Fibroblast of gingiva (primary cell): ENCODE measurements at places on chromosomes 4 and X.

- no peak for DNase-seq
These were observed 32.0 kb upstream of the DKK2 start for GRCh38 chr4:107068116-107068515.

DNA sequence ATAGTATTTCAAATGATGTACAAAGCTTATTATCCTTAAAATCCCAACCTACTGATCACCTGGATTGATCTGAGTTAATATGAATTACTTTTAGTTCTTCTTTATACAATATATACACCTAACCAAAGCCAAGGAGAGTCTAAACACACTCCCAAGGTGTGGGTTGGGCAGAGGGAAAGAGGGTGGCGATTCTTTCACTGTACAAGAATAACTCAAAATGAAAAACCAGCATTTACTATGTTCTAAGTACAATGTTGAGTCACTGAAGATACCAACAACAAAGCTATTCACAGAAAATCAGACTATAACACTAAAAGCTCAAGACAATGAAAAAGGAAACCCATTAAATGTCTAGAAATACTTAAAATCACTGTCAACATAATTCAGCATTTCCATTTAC lies 46.6 kb downstream of the ANKRD17 start:
- no peak for DNase-seq

- DNase-seq: peak; percentile 15
These were observed 645 bp upstream of the RAB28 start for GRCh38 chr4:13484749-13485221.

- DNase-seq: no peak
These were observed 70.0 kb downstream of the TAB3 start for GRCh38 chrX:30819080-30819479.

DNA sequence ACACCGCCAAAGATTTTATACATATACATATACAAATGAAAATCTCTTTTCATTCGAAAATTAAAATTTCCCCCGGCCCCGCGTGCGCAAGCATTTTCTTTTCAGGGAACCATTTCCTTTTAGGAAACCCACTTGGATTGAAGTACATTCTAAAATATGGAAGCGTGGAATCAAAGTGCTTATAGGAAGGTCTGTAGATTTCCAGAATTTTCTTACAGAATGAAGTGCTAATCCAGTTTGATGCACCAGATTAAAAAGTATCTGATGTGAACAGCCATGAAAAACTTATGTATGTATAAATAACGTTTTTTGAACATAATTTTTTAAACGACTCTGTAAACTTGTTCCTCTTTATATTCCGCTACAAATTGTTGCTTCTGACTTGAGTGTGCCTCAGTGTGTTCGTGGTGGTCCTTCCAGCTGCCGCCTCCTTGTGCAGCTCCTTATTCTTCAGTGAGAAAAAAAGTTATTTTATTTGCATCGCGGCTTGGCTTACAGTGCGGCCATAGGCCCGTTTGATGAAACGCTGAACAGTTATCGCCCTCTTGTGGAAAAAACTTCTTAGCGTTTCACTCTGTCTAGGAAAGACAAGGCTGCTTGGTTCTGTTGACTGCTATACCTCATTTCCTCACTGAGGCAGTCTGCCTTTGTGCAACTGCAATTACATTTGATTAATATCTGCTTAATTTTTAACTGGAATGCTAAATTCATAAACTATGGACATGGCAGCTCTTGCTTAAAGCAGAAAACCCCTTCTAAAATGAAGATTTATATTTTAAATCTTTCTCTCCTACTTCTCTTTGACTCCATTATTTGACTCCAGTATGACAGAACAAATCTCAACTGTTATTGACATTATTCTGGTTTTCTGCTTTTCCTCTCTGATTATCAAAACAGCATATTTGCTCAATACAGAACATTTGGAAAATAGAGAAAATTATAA lies 4.7 kb upstream of the NKX6-1 start:
- peak; percentile 66 for DNase-seq
